Kidney tubule cell (primary cell): ENCODE measurements at places on chromosomes 3 and 15.
A peak's percentile ranks its signal among the peaks of the same experiment; 100 is the strongest.

DNA sequence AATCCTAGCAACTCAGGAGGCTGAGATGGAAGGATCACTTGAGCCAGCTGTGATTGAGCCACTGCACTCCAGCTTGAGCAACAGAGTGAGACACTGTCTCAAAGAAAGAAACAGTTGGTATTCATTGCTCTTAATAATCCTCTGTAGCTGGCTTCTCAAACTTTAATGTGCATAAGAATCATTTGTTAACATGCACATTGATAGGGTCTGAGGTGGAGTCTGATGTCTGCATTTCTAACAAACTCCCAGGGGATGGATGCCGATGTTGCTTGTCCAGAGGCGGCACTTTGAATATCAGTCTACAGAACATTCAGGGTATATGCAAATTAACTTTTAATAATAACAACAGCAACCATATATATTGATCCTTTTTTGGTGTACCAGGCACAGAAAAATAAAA is 39.9 kb downstream of the NKIRAS1 start:
- DNase-seq = no peak

- no peak for DNase-seq
These were observed 119.3 kb downstream of the FRMD4B start for GRCh38 chr3:69266585-69266984.

DNA sequence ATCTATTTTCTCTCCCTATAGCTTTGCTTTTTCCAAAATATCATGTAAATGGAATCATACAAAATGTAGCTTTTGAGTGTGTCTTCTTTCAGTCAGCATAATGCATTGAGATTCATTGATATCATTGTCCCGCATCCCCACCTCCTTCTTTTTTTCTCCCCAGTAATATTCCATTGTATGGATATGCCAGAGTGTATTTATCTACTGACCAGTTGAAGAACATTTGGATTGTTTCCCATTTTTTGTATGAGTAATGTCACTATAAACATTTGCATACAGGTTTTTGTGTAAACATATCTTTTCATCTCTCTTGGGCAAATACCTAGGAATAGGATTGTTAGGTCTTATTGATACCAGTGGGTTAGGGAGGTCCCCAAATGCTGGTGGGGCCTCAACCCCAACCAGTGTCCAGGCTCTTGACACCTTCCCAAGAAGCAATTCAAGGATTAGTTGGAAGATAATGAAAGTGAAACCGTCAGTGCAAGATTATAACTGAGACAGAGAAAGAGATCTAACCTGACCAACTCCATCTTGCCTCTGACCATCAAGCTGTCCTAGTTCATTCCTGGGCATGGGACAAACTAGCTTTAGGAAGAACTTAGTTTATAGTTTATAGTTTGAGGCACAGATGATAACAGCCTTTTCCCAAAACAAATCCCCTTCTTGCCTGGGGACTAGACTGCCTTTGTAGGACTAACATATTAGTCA is 7.4 kb upstream of the SLC33A1 start:
- DNase-seq = no peak

DNA sequence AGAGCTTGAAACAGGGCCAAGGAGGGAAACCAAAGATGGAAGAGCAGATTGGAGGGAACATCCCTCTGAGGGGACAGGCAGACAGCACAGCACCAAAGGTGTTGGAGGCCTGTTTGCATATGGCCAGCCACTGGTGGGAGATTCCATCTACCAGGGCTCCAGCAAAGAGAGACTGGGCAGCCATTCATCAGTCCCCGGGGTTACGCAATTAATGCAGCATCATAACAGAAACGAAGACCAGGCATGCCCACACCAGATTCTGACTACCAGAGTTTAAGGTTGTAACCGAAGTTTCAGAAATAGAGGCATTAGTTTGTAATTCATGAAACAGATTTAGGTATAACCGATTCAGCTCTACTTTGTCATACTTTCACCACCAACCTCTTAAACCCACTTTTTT is 58.1 kb downstream of the COL8A1 start:
- DNase-seq = no peak

DNA sequence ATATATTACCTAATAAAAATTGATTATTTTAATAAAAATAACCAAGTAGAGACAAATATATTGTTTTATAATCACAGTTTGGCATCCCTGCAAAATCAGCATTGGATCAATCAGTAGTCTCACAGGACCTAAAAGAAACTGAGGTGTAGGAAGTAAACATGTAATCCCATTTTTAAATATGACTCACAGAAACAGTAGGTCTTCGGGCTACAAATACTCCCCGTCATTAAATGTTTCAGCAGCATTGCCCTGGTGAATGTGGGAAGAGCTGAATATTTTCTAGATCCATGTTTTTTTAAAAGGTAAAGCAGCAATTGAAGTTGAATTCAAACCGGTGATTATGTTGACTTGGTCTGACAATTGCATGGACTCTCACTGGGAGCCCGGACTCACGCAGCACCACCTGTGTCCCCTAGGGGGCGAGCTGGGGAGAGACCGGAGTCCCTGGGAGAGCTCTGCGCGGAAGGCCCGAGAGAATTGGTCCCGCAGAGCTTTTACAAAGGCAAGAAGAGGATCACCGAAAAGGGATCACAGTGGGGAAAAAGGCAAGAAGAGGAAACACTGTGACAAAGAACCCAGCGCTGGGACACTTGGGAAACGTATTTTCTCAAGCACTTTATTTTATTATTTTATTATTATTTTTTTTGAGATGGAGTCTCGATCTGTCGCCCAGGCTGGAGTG is 17.2 kb upstream of the USP3 start:
- peak; percentile 77 for DNase-seq

DNA sequence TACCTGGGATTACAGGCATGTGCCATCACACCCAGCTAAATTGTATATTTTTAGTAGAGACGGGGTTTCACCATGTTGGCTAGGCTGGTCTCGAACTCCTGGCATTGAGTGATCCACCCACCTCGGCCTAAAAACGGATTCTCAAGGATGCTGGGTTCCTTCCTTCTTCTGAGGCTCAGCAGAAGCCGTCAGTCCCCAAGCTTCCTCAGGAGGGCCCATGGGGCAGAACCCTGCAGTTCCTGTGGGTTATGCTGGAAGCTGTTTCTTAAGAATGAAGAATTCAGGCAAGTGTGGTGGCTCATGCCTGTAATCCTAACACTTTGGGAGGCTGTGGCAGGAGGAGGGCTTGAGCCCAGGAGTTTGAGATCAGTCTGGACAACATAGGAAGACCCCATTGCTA is 29.0 kb upstream of the ZNF710 start:
- no peak for DNase-seq

GRCh38 chr15:68785541-68785940 is 35.2 kb downstream of the ANP32A start:
- no peak for DNase-seq

GRCh38 chr3:31532587-31533168 is at the start of gene STT3B:
STT3B (plus strand) TSS chr3:31532925; CDS start chr3:31532999, 74 bp downstream.
- peak; percentile 90 for DNase-seq

- DNase-seq = peak; percentile 87
These were observed 503.4 kb upstream of the NECTIN3 start for GRCh38 chr3:110568246-110568645.

GRCh38 chr3:194375473-194376240 is 6.1 kb upstream of the LRRC15 start:
- no peak for DNase-seq

GRCh38 chr3:122858373-122858772 is 63.5 kb downstream of the SLC49A4 start:
- DNase-seq = peak; percentile 21

DNA sequence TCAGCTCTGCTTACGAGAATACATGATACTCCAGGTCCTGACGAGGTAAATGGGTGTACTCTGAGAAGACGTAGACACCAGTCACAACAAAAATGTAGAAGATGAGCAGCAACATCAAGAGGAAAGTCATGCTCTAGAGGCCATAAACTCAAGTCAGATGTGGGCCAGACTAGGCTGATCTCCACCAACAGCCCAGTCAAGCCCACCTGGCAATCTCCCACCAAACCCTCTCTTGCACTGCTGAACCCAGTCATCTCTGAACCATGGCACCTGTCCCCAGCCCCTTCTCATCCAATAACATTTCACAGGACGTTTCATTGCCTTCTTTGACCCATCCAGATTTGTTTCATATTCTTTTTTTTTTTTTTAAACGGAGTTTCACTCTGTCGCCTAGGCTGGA is 10.8 kb upstream of the PDIA3 start:
- no peak for DNase-seq

GRCh38 chr3:150271591-150271960 is 136.5 kb upstream of the TSC22D2 start:
- DNase-seq = no peak

- no peak for DNase-seq
These were observed 151.2 kb downstream of the PLCL2 start for GRCh38 chr3:17035966-17036365.

GRCh38 chr3:127038923-127039581 is 56.1 kb downstream of the PLXNA1 start:
- no peak for DNase-seq

- DNase-seq = peak; percentile 9
These were observed 28.1 kb upstream of the CTDSPL start for GRCh38 chr3:37833302-37834186.

- DNase-seq = peak; percentile 37
These were observed 393.1 kb downstream of the LPP start for GRCh38 chr3:188546835-188547670.

- no peak for DNase-seq
These were observed 227.5 kb upstream of the MDFIC2 start for GRCh38 chr3:70539908-70540307.

DNA sequence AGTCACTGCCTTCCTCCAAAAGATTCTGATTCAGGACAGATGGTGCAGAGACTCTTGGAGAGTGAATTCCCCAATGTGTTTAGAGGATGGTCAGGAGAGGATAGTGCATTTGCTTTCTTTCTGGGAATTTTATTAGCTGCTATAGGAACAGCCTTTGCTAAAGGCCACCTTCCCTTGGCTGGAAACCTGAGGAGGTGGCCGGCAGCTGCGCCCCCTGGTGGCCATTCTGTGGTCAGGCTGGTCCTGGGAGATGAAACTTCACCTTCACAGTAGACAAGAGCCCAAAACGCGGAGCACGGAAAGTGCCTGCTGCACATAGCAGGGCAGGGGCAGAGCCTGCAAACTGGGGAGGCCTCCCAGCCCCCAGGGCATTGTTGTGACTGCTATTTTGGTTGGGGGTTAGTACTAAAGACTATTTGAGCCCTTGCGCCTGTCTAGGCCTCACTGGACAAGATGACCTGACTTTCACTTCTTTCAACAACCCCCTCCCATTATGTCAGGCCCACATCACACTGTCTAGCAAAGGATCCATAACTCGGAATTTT is 34.3 kb downstream of the SEC22C start:
- DNase-seq = peak; percentile 64

DNA sequence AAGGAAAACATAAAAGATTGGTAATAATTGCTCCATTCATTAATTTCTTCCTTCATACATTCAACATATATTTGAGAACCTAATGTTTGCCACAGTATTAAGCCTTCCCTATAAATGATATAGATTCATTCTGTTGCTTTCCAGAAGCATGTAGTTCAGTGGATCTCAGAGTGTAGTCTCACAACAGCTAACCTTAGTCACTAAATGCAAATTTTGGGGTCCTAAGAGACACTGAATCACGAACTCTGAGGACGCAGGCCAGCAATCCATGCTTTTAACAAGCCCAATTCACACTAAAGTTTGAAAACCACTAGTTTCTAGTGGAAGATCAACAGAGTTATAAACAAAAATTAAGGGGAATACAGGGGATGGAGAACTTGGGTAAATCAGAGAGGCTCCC is 7.2 kb upstream of the AQR start:
- no peak for DNase-seq

GRCh38 chr3:152160350-152161011 is 108.2 kb upstream of the MBNL1 start:
- no peak for DNase-seq

DNA sequence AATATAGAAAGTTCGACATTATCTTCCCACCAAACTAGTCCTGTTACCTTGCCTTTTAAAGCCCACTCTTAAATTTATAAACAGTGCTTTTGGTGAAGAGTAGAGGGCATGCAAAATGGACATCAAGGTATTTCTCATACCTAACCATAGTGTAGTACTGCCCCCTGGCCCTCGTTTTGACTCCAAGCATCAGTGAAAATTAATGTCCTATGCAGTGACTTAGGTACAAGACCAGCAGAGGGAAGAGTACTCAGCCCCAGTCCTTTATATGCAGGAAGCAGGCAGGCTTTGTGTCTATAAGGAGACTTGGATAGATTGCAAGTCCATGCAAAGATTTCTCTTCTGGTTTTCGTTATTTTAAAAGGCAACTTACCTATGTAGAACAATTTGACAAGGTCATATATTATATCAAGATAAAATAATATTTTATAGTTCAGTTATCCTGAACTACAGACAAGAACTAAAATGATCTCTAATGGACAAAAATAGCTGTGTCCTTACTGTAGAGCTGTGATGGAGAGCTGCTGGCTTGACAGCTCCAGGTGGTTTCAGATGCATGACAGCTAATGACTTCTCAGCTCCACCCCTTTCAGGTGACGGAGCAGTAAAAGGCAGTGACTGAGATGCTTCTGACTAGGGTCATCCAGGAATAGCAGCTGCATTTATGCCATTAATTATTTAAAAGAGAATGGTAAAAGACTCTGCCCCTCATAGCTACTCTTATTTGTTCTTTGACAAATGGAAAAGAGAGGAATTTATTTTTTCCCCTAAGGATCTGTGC is 646.1 kb downstream of the SQOR start:
- peak; percentile 14 for DNase-seq

- DNase-seq = no peak
These were observed 410.3 kb upstream of the TBL1XR1 start for GRCh38 chr3:177607589-177607988.

GRCh38 chr3:120615847-120616609 is 19.9 kb downstream of the NDUFB4 start:
- DNase-seq = peak; percentile 26

GRCh38 chr3:49121132-49121736 is 611 bp upstream of the USP19 start:
- no peak for DNase-seq

- DNase-seq = no peak
These were observed 162.8 kb downstream of the SMAD6 start for GRCh38 chr15:66864871-66865281.

DNA sequence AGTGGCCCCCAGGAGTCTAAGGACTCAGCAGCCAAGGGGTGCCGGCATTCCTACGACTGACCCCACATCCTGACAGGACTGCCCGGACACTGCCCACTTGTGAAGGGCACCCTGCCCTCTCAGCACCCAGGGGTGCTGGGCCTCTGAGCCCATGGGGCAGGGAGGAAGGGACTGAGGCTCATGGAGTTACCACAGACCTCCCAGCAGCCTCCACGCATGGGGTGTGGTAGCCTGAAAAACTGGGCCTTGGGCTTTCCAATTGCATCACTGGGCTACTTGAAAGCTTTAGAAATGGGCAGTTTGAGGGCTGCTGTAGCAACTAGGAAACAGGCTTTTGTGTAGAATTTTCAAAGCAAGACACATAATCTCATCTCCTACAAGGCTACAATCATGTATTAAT is 13.2 kb downstream of the TKT start:
- DNase-seq = no peak

DNA sequence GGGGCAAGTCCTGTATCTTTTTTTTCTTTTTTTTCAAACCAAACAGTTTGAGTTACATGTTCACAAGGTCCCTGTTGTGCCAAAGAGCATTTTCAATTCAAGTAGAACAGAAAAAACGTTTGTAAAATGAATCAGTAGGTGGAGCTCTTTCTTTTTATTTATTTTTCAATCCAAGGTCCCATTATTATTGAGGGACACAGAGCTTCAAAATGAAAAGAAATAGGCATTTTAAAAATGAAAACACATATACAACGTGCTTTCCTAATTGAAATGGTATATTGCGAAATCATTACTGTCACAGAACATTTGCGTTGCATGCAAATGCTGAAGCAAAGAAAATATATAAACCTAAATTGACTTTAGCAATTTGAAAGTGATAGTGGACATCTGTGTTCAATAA is 711.0 kb downstream of the MECOM start:
- peak; percentile 57 for DNase-seq

- DNase-seq = no peak
These were observed 10.5 kb downstream of the BNIP2 start for GRCh38 chr15:59678620-59679019.
